MG63 (cell line): ENCODE measurements at places on chromosomes 4 and X.

- DNase-seq: no peak
Measured at GRCh38 chr4:46249516-46249915, 125.7 kb upstream of the GABRG1 start.

GRCh38 chr4:68447201-68447600 is at the start of gene TMPRSS11E:
Gene TMPRSS11E (plus strand): TSS chr4:68447463. CDS start chr4:68447513, 50 bp downstream.
- DNase-seq: no peak

- DNase-seq: no peak
Measured at GRCh38 chrX:78595901-78596502, 63.1 kb downstream of the RTL3 start.

DNA sequence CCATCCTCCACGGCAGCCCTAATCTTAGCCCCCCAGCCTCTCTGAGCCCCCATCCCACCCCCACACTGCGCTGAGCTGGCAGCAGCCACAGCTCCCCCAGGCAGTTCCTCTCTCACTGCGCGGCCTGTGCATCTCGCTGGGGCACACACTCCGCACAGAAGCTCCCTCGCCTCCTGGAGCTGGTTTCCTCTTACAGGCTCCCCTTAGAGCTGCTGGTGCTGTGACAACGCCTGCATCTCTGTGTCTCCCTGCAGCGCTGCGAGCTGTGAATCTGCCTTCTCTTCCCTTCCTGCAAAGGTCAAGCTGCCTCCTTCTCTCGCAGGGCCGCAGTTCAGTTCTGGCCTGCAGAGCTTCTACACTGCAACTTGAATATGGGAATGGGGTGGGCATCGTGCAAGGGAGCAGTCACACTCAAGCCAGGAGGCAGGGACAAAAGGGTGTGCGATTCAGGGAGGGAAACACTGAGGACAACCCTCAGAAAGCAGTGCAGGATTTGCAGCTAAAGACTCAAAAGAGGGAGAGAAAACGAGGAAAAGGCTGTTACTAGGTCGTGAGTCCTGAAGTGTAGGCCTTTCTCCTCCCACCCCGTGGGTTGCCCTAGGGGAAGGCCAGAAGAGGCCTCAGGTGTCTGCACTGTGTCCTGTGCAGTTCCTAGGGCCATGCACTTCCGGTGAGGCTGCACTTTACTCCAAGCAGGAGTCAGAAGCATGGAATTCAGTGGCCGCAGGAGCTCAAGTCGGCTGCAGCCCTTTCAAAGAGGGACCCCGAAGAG is 87.0 kb downstream of the BCOR start:
- no peak for DNase-seq

GRCh38 chr4:183505611-183506388 is 942 bp downstream of the ING2 start:
- DNase-seq: peak; percentile 86

- no peak for DNase-seq
Measured at GRCh38 chr4:107131295-107131694, 95.2 kb upstream of the DKK2 start.
